ENCODE measurements at places on chromosomes 4 and X.

GRCh38 chr4:145563293-145563985, 55.7 kb upstream of the MMAA start:
- DNase-seq = no peak

DNA sequence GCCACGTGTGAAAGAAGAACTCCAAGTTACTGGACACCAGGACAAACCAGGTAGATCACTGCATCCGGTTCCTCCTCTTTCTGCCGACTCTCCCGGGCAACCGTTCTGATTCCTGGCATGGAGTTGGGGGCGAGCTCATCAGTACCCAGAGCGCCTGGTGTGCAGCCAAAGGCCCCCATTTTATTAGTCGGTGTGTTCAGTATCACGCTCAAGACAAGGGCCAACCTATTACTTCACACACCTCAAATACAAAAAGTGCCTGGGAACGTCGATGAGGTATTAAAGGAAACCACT, 2.8 kb upstream of the CTBP1 start:
- DNase-seq = no peak

GRCh38 chrX:9848718-9849479, 62.7 kb downstream of the SHROOM2 start:
- DNase-seq = no peak

DNA sequence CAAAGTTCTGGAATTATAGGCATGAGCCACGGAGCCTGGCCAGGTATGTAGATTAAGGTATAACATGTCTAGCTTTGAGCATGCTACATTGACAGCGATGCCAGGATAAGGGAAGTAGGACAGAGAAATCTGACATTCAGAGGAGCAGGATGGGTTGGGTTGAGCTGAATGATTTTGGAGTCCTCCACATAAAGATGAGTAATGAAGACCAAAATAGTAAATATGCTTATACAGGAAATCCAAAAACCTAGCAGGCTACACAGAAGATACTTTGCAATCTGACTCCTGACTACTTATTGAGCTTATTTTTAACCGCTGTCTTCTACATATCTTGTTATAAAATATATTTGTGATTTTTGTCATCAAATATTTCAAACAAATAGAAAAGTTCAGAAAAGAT, 69.7 kb downstream of the PDGFC start:
- DNase-seq = no peak

- DNase-seq = no peak
Measured at GRCh38 chrX:118510111-118510510, 14.5 kb downstream of the DOCK11 start.

DNA sequence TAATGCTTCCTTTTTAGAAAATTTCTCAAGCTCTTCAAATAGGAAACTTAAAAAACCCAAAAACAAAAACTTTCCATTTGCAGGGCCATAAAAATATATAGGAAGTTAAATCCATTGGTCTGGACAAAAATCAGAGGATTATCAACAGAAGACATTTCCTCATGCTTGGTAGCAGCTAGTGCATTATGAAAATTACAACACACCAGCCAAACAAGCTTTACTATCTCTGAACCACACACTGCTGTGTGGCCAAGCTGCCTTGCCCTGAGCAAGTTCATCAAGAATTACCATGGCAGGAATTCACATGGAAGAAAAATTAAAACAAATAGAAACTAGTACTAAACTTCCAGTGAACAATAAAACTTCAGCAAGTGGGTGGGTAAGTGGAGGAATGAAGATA, 3.6 kb downstream of the USP46 start:
- no peak for DNase-seq

DNA sequence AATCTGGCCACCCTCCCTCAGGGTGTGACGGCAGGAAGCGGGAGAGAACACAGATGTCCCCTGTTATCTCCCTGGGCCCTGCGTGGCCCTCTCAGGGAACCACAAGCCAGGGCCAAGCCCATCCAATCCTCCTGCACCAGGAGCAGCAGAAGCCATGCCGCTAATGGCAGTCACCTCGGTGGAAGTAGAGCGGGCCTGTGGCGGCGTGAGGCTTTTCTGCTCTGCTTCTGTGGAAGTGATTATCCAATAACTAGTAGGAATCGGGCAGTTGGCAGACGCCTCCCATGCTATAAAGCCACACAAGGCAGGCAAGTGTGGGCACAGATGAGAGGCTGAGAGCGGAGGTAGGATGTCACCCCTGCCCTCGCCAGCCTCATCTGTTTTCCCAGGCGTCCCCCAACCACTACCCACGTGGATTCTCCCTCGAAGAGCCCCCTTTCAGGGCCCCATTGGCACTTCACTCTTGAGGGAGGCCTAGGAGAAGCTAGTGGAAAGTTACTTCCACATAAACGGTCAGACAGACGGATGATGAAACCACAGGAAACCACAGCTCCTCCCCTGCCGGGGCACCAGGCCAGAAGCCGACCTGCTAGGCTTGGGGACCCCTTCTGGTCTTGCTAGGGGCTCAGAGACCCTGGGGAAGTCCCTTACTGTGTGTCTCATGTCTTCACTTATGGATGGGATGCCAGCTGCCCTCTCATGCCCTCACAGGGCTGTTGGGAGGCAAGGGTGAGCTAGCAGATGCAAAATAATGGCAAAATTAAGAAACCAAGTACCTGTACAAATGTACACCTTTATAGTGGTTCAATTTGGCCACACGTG, 18.8 kb upstream of the TMSB4X start:
- no peak for DNase-seq

- DNase-seq = no peak
Measured at GRCh38 chrX:125681058-125681457, 361.4 kb downstream of the TEX13C start.

- no peak for DNase-seq
Measured at GRCh38 chr4:7547368-7548040, 112.8 kb upstream of the PSAPL1 start.

GRCh38 chrX:127572471-127572870, 479.7 kb downstream of the ACTRT1 start:
- no peak for DNase-seq

DNA sequence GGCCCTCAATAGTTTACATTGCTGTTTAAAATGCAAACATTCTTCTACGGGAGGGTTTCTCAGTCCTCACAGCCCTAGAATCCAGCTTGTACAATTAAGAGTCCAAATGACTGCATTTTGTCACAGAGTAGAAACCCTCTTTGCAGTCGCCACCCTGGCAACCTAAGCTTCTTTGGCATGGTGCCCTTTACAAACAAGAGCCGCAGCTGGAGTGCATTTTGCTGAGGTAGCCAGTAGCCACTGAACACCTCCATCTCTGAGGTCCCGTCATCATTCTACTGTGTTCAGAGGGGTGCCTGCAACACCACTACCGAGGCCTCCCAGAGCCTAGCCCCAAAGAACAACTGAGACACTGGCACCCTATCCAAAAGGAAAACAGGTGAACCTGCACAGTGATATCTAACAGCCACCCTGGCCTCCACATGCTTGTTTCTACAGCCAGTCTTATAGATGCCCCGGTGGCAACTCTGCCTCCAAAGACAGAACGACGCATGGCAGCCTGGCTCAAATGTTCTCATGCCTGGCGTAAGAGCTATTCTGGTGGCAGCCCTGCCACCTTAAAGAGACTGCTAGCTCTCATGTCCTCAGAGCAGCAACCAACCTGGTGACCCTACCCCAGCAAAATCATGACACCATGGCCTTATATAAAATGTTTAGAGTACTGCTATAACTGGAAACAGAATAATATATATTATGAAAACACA, 801.9 kb downstream of the TECRL start:
- no peak for DNase-seq

- DNase-seq = no peak
Measured at GRCh38 chr4:156734965-156735895, 236.4 kb downstream of the PDGFC start.

DNA sequence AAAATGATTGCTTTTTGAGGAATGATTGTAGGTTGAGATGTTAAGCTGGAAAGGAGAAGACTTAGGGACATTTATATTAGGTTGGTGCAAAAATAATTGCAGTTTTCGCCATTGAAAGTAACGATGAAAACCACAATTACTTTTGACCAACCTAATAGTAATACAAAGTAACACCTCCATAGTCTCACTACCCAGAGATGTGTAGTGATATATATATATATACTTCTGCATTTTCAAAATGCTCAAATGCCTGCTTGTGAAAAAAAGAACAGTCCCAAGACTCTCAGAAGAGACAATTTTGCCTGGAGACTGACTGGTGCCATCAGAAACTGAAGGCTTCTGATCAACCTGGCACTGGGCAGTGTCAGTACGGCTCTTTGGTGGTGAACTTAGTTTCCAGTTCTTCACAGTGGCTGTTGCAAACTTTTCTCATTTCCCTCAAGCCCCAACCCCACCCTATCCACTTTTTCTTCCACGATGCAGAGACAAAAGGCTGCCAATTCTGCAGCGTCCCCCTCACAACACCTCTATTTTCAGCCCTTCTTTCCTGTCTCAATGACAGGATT, 35.1 kb upstream of the TAPT1 start:
- no peak for DNase-seq

DNA sequence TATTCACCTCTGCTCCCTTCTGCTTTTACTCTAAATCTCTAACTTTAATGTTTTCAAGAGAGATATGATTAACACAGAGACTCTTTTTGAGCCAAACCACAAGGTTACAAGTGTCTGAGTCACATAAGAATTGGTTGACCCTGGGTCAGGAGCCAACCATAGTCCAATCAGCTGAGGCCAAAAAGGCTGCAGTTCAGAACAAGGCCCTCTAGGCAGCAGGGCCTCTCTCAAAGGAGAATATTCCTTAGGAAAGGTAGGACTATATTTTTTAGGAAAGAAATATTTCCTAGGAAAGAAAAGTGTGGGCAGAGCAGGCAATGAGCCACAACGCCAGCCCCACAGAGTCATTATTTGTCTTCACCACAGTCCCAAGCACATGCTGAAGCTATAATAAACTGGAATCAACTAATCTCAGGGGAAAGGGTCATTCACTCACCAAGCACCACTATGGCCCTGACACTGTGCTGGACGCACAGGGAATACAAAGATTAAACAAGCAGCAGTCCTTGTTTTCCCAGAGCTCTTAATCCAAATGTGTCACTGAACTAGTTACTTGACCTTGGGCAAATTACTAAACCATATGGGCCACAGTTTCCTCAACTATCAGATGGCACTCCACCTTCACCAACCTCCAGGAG, 2.2 kb downstream of the ATP8A1 start:
- DNase-seq = no peak

DNA sequence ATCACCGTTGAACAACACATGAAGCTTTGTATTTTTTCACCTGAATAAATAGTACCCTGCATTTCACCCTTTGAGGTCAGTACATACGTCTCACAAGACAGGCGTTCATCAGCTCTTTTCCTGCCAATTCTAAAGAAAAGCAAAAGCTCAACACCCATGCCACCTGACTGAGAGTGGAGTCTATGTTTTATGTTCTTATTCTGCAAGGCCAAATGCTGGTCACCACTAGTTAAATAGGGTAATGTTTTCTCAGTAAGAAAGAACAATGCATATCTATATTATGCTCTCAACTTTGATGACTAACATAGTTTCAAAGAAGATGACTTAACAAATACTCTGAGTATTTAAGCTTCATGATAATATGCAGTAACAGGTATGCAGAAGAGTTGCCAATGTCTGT, 336.3 kb upstream of the BMP3 start:
- no peak for DNase-seq

- DNase-seq = no peak
Measured at GRCh38 chrX:132491191-132491590, 2.4 kb upstream of the MBNL3 start.

- peak; percentile 14 for DNase-seq
Measured at GRCh38 chr4:21469438-21470300, 478.9 kb downstream of the KCNIP4 start.

Measured in iPS-NIHi11 (cell line).